ENCODE measurements at places on chromosomes 12 and 14. TPM values are rescaled to one million over a fixed set of nuclear protein-coding genes. Genes with fewer than 3 reads are reported as not detected.

Gene TPPP2
- total RNA-seq = 0.22 TPM

DNA sequence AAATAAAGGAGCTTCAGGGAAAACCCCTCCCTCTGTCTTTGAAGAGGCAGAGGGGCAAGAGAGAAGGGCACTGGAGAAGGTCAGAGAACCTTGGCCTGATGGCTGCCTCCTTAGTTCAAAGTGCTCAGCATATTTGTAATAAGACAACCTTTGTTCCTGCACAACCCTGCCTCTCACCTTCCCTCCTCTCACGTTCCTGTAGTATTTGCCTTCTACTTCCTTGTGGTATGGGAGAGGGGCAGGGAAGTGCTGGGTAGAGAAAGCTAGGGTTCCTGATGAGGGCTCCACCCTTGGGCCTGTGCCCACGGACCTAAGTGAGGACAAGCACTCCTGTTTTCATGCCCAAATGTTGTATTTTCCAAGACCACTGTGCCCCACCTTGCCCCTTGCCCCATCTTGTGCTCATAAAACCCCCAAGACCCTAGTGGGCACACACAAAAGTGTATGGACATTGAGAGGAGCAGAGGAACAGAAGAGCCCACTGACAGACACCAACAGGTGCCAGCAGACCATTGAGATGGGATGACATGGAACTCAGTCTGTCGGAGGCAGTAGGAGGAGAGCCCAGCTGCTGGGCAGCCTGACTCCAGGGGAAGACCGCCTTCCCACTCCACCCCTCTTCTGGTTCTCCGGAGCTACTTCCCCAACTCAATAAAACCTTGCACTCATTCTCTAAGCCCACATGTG lies 261.5 kb upstream of the CCDC196 start:
- H3K36me3 ChIP-seq = no peaks in the 10 kb centered on the region
- H3K27me3 ChIP-seq = no peaks in the 10 kb centered on the region
- H3K4me1 ChIP-seq = no peaks in the 10 kb centered on the region
- no peak overlapping the region for H3K4me3 ChIP-seq
- DNase-seq = no peak

- H3K4me1 ChIP-seq = no peaks in the 10 kb centered on the region
- H3K4me3 ChIP-seq = no peak overlapping the region
- no peak overlapping the region for H3K27ac ChIP-seq
- H3K36me3 ChIP-seq = no peaks in the 10 kb centered on the region
- H3K27me3 ChIP-seq = no peaks in the 10 kb centered on the region
Measured at GRCh38 chr12:116651089-116651488, 86.8 kb downstream of the SPRING1 start.

GRCh38 chr14:101074196-101075024 lies 170.9 kb upstream of the RTL1 start:
- DNase-seq = no peak
- H3K4me3 ChIP-seq = no peak overlapping the region
- peaks cover 45% of the 10 kb centered on the region for H3K27me3 ChIP-seq

- no peak overlapping the region for H3K4me3 ChIP-seq
- H3K27me3 ChIP-seq = no peaks in the 10 kb centered on the region
- DNase-seq = no peak
- H3K4me1 ChIP-seq = peaks cover 29% of the 10 kb centered on the region
- no peaks in the 10 kb centered on the region for H3K36me3 ChIP-seq
Measured at GRCh38 chr14:76948213-76948947, 80.1 kb downstream of the IRF2BPL start.

DNA sequence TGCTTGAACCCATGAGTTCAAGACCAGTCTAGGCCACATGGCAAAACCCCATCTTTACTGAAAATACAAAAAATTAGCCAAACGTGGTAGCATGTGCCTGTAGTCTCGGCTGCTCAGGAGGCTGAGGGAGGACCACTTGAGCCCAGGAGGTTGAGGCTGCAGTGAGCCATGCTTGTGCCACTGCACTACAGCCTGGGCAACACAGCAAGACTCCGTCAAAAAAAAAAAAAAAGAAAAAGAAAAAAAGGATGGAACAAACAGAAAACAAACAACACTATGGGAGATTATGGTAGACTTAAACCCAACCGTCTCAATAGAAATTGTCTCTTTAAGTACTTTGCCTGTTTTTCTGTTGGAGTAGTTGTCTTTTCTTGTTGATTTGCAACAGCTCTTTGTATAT lies 36.4 kb downstream of the PYM1 start:
- H3K4me1 ChIP-seq = no peaks in the 10 kb centered on the region
- no peaks in the 10 kb centered on the region for H3K36me3 ChIP-seq
- H3K4me3 ChIP-seq = no peak overlapping the region
- H3K27me3 ChIP-seq = no peaks in the 10 kb centered on the region
- H3K27ac ChIP-seq = no peak overlapping the region

DNA sequence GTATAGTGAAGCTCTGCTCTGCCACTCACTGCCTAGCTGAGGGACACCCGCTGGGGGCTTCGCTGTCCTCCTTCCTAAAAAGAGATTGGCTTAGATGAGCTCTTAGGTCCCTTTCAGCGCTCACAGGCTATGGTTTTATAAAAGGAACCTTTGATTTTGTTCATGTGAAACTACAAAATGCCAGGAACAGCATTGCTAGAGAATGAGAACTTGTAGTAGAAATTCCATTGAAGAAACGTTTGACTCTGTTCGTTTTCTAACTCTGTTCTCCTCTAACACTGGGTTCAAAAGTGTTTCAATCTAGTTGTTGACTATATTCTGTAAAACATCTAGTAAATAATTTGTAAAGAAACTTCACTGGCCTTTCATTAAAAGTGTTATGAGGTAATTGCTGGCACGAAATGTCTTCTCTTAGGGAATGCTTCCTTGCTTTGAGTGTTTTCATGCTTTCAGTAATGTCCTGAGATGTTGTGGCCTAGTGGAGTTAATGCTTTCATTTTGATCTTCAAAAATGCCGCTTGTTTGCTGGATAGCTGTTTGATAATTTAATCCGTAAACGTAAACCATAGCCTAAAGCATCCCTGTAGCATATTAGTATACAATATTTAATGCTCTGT lies 1.6 kb downstream of the MARK3 start:
- no peaks in the 10 kb centered on the region for H3K36me3 ChIP-seq
- H3K4me3 ChIP-seq = peak overlapping the region; percentile 93
- no peak for DNase-seq
- no peaks in the 10 kb centered on the region for H3K27me3 ChIP-seq
- peaks cover 25% of the 10 kb centered on the region for H3K4me1 ChIP-seq
- peak overlapping the region; percentile 94 for H3K27ac ChIP-seq

- H3K4me3 ChIP-seq = no peak overlapping the region
- no peaks in the 10 kb centered on the region for H3K27me3 ChIP-seq
- peaks cover 33% of the 10 kb centered on the region for H3K4me1 ChIP-seq
- peaks cover 78% of the 10 kb centered on the region for H3K36me3 ChIP-seq
- no peak for DNase-seq
Measured at GRCh38 chr12:110373962-110374611, 29.4 kb downstream of the ANAPC7 start.

DNA sequence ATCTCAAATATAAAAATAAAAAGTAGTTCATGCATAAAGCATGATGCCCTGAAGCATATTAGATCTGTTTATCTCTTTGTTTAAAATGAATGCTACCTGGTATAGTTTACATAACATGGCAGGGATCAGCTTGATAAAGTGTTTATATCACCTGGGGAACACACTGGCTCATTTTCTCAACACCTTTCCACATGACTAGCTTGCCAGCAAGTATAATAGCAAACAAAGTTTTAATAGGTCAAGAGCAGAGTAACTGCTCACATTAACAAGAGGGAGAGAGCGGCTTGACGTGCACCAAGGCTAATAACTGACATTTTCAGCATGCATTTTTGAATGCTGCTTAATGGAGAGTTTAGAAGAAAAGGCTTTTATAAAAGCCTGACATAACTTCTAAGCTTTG lies 246.4 kb downstream of the EGLN3 start:
- H3K27me3 ChIP-seq = no peaks in the 10 kb centered on the region
- no peaks in the 10 kb centered on the region for H3K4me1 ChIP-seq
- H3K4me3 ChIP-seq = no peak overlapping the region
- DNase-seq = no peak

- H3K27me3 ChIP-seq = no peaks in the 10 kb centered on the region
- H3K4me3 ChIP-seq = no peak overlapping the region
- H3K4me1 ChIP-seq = peaks cover 76% of the 10 kb centered on the region
Measured at GRCh38 chr14:64830961-64831360, 48.7 kb downstream of the SPTB start.

Data from gastrocnemius medialis (tissue), 4 donors.